ENCODE measurements at places on chromosomes 5 and 9.

- no peak for DNase-seq
These were observed 30.4 kb downstream of the NSUN2 start for GRCh38 chr5:6602441-6602840.

- peak; percentile 19 for DNase-seq
These were observed 15.7 kb downstream of the SPATA9 start for GRCh38 chr5:95667061-95667618.

- DNase-seq = no peak
These were observed 42.3 kb downstream of the B4GALT1 start for GRCh38 chr9:33124751-33125381.

GRCh38 chr9:136808075-136808805 is 492 bp downstream of the RABL6 start:
- no peak for DNase-seq

- DNase-seq = no peak
These were observed 166.8 kb downstream of the NR3C1 start for GRCh38 chr5:143236682-143237081.

DNA sequence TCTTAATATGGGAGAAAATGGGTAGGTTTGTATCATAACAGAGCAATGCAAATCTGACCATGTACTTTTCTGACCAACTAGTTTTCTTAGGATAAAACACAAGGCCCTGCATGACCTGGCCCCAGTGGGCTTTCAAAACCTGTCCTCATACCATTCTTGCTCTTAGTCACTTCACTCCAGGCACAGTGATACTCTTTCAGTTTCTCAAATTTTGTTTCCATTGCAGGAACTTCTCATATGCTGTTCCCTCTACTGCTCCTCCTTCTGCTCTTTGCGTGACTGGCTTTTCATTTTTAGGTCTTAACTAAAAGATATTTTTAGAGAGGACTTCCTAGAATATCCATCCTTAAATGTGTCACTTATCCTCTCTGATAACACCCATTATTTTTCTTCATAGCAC is 112.4 kb downstream of the INIP start:
- no peak for DNase-seq

DNA sequence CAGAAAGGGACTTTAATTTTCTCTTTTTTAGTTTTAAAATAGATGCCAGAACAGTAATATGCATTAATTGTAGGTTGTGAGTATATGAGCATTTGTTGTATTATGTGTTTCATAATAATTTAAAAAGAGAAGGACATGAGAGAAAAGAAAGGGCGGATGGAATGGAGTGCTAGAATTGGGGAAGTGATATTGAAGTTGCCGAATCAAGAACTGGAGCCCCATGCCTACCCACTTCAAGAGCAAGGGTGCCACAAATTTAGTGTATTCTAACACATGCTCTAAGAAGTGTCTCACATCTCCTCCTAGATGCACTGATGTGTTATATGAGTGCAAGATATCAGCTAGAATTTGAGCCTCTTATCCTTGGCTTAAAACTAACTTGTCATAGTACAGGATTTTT is 43.6 kb upstream of the FYB1 start:
- DNase-seq = peak; percentile 30

DNA sequence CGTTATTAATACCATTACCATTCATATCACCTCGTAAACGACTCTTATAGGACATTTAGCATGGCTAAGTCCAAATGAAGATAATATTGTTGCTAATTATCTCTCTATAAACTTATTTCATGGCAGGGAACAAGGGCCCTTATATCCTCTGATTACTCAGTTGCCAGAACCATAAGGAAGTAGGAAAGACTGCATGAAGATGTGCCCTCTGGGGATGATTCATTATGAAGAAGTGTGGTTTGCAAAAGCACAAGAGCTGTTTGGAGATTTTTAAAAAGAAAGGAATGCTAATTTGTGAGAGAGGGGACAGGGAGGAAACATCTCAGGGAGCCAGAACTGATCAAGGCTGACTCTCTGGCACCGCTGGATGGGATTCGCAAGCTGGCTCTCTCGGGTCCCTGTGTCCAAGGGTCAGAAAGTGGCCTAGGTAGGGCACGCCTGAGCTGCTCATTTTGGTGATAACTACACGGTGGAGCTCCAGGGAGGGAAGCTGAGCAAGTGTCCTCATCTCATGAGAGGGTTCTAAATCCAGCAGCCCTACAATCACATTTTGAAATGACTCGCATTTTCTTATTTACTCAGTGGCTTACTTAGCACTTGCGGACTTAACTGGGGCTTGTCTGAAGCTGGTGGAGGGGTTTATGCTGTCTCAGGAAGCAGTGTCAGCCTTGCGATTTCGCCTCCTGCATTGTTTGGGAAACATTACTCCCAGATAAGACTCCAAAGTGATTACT is 136.8 kb downstream of the C5orf15 start:
- DNase-seq = no peak

DNA sequence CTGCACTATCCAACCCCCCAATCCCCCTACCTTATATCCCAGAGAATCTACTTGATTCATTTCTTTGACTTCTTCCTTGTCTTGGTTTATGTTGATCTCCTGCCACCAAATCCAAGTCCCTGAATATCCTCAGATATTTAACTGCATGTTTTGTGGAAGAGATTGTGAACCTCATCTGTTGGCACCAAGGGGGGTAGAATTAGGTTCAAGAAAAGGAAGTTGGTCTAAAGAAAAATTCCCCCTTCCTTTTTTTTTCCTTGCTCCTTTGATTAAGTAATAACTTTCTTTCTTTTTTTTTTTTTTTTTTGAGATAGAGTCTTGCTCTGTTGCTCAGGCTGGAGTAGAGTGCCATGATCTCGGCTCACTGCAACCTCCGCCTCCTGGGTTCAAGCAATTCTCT is 526 bp upstream of the CD14 start:
- DNase-seq = no peak

DNA sequence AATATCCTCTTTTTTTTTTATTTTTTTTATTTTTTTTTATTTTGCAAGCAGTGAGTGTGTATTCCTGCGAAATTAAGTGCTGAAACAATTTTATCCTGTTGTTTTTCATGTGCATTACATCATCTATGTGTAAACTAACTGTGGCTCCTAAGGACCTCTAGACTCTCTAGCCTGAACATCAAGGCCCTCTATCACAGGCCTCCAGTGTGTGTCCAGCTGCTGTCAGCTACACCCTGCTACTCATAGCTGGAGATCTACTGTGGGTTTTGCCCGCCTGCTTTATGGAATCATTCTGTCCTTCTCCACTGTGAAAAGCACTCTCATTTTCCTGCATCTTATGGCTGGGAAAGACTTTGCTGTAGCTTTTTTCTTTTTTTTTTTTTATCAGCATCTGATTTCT is 157.8 kb downstream of the KCTD16 start:
- no peak for DNase-seq

- DNase-seq = no peak
These were observed 120.0 kb downstream of the TRIO start for GRCh38 chr5:14263113-14263512.

DNA sequence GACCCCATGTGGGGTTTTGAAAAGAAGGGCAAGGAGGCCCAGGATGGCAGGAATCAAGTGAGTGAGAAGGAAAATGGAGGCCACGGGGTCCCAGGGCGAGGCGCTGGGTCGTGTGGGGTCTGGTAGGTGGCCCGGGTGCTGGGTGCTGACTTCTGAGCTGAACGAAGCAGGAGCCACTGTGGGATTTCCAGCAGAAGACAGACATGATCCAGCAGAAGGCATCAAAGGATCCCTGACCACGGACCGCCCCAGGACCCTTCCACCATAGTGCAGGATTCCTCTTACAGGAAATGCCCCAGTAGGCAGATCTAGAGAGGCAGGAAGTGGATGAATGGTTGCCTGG is 106.7 kb downstream of the ADAMTS2 start:
- no peak for DNase-seq

GRCh38 chr5:94778299-94778698 is 159.8 kb downstream of the SLF1 start:
- no peak for DNase-seq

GRCh38 chr5:177607452-177608192 is 7.7 kb downstream of the B4GALT7 start:
- peak; percentile 62 for DNase-seq

DNA sequence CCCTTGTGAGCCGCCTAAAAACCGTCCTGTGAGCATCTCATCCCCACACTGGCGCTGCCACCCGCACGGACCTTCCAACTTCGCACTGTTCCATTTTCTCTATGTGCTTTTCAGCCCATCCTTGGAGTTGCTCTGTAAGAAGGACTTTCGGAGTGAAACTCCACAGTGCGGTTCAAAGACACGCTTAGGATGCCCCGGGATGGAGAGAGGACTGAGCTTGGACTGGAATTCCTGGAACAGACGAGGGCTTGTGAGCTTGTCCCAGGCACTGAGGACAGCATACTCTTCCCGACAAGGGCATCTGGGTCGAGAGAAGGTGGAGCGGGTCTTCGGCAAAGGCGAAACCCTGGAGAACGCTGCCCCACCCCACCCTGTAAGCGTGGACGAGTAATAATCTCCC is 187.8 kb downstream of the MEF2C start:
- no peak for DNase-seq

DNA sequence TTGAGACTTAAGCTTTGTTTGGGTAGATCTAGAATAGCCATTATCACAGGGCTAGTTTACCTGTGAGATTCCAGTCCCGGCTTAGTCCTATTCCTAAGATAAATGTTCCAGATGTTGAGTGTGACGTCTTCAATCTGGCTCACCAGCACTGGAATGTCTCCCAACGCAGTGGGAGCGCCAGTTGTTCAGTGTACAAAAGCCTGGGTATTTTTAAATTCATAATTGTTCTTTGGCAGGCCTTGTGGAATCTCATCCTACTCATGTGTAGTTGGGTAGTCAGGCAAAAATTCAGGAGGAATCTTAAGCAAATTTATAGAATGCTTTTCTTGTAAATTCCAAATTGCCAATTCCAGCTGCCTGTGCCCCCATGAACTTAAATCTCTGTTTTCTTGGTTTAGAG is 272.6 kb upstream of the KCNN2 start:
- no peak for DNase-seq

- no peak for DNase-seq
These were observed 26.1 kb upstream of the SLC28A3 start for GRCh38 chr9:84366683-84367082.

- no peak for DNase-seq
These were observed 93.5 kb upstream of the NR3C1 start for GRCh38 chr5:143496943-143497342.

GRCh38 chr9:124694414-124695279 is 76.5 kb downstream of the NR6A1 start:
- DNase-seq = no peak

- DNase-seq = no peak
These were observed 21.8 kb upstream of the BARX1 start for GRCh38 chr9:93976973-93977372.

DNA sequence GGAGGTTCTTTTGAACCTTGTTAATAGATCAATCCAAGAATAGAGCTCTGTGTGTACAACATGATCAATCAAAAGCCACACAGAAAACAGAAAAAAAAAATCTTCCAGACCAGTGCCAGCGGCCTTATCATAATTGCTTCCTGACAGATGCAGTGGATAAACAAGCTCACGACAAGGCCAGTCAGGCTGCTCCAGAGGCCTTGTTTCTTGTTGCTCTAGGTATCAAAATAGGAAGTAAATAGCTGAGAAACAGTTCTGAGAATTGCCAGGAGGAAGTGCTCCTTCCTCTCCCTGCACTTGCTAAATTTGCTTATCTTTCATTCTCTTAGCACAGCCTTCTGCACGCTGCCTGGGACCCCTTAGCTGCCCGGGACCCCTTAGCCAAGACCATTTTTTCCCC is 199.0 kb upstream of the TARS1 start:
- peak; percentile 58 for DNase-seq

- DNase-seq = no peak
These were observed 533.4 kb downstream of the CSNK1G3 start for GRCh38 chr5:124045412-124045811.

DNA sequence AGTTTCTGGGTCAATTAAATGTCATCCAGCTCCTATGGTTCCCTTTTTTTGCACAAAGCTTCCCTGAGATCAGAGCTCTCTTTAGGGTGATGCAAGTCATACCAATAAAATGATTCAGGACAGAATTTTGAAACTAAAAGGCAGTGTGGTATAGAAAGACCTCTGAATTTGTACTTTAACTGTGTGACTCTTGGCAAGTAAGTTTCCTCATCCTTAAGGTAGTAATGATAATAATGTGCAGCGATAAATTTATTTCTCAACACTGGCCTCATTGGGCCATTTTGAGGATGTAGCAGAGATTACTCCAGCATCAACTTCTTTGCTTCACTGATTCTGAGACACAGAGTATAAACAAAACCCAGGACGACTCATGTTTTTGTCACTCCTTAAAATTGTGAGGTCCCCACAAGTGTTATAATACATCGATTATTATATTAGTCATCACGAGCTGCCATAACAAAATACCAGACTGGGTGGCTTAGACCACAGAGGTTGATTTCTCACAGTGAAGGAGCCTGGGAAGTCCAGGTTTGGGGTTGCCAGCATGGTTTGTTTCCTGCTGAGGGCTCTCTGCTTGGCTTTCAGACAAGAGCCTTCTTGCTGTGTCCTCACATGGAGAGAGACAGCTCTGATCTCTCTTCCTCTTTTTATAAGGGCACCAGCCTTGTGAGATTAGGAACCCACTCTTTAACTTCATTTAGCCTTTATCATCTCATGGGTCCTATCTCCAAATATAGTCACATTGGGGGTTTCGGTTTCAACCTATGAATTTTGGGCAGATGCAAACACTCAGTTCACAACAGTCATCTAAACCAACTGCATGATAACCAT is 293.0 kb downstream of the ZNF608 start:
- no peak for DNase-seq

DNA sequence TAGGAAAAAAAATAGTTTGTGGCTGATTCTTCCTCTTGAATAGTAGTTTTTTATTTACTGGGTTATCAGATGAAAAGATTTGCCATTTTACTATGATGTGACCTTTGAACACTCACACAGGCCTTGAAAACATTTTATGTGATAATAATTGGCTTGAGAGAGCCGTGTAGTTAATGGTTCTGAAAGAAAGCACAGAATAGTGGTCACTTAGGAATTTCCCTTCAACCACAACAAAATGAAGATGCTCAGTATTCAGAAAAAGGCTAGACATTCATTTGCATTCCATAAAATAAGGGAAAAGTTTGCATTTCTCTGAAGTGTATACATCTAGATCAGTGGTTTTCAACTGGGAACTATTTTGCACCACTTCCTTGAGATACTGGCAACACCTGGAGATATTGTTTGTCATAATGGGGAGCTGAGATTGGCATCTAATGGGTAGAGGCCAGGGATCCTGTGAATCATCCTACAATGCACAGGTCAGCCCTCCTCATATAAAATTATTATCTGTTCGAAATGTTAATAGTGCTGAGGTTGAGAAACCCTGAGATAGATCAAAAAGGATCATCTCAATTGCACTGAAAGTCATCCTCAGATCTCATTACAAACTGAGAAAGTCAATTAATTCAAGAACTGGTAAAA is 446.4 kb upstream of the CCNG1 start:
- DNase-seq = no peak

- DNase-seq = peak; percentile 69
These were observed 6.6 kb downstream of the CDC14B start for GRCh38 chr9:96612966-96613589.

DNA sequence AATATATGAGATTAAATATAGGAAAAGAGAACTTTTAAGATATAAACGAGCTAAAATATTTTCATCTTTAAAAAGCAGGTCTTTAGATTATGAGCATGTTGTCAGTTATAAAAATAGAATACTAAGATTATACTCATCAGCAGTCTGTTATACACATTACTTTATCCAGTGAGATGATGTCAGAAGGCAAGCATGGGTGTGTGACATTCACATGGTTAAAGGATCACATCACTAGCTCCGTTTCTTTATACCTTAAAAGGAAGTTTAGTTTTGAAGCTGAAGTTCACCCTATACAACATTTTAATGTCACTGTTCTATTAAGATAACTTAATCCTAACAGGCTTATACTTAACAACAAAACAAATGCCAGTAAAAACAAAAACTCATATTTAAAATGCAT is 59.6 kb downstream of the RICTOR start:
- no peak for DNase-seq

GRCh38 chr9:92737216-92737606 is 27.4 kb downstream of the BICD2 start:
- DNase-seq = no peak

Measured in pons (tissue), 1 donor.